ENCODE measurements at places on chromosomes 1 and 21. TPM values are rescaled to one million over a fixed set of nuclear protein-coding genes. Genes with fewer than 3 reads are reported as not detected.

Gene FAM131C
- total RNA-seq, result 5.1 TPM

Gene CCDC185
- not detected for total RNA-seq

Gene RYR2
- total RNA-seq, result 0.05 TPM

DNA sequence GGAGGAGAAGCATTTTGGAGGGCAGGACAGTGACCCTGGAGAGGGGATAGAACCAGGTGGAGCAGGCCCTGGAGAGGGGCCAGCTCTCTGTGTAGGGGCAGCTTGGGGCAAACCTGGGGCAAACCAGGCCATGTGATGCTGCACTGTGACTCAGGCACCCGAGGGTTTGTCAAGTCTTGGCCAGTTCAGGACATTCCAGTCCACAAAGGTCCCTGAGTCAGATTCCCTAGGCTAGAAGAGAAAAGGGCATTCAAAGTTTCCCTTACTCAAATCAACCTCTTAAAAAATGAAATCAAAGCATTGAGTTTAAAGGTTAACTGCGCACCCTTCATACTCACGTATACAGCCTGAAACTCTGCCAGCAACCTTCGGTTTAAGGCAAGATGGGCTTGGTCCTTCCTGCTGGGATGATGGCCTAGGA is 25.2 kb upstream of the PLA2G2C start:
- H3K27ac ChIP-seq, result no peak overlapping the region
- no peak overlapping the region for H3K4me3 ChIP-seq
- no peak for DNase-seq
- H3K27me3 ChIP-seq, result peaks cover 44% of the 10 kb centered on the region

GRCh38 chr1:48677306-48678287 is 99.1 kb downstream of the BEND5 start:
- H3K4me1 ChIP-seq, result no peaks in the 10 kb centered on the region
- peak; percentile 23 for DNase-seq
- no peak overlapping the region for H3K4me3 ChIP-seq
- no peaks in the 10 kb centered on the region for H3K36me3 ChIP-seq
- peaks cover 4% of the 10 kb centered on the region for H3K27me3 ChIP-seq

DNA sequence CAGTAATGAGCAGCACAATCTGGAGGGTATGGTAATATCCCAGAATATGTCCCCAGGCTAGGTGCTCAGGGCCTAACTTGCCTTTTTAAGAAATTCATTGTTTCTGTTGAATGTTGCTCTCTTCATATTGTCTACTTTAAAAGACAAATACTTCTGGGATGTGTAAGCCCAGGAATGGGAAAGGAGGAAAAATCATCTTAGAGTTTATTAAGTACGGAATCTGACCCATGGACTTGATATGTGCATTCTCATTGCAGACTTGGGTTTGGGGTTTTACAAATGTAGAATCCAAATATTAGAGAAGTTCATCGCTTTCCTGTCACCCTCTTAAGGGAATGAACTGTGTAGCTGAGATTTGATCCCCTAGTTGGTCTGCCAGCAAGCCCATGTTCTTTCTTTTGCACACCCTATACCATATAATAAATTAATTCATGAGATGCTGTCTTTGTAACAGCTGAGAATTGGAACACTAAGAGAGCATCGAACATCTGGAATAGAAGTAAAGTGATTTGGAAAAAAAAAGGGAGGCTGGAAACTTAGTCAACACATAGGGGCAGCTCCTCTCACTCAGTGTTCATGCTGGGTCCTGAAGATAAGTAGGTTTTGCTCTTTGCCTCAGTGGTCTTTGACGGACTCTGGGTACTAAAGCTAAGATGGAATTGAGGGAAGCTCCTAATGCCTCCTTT is 235.8 kb upstream of the C1orf105 start:
- H3K4me3 ChIP-seq, result no peak overlapping the region
- H3K27me3 ChIP-seq, result no peaks in the 10 kb centered on the region
- DNase-seq, result no peak
- peaks cover 44% of the 10 kb centered on the region for H3K4me1 ChIP-seq
- no peak overlapping the region for H3K27ac ChIP-seq
- H3K36me3 ChIP-seq, result no peaks in the 10 kb centered on the region

DNA sequence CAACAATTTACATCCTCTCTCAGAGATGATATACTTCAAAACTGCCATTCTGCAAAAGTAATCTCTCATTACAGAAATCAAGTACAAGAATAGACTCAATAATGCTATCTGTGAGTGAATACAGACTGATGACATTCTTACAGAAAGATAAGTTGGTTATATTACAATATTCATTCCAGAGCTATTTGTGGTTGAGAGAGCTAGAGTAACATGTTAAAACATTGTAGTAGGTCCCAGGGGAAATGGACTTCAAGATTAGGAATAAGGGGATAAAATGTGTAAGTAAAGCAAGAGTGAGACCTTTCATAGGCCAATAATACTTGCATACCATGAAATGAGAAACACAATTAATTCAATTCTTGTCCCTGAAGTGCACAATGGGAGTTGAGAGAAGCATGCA is 1.5 kb downstream of the F13B start:
- H3K27me3 ChIP-seq, result peaks cover 7% of the 10 kb centered on the region
- H3K4me3 ChIP-seq, result no peak overlapping the region
- H3K36me3 ChIP-seq, result no peaks in the 10 kb centered on the region

DNA sequence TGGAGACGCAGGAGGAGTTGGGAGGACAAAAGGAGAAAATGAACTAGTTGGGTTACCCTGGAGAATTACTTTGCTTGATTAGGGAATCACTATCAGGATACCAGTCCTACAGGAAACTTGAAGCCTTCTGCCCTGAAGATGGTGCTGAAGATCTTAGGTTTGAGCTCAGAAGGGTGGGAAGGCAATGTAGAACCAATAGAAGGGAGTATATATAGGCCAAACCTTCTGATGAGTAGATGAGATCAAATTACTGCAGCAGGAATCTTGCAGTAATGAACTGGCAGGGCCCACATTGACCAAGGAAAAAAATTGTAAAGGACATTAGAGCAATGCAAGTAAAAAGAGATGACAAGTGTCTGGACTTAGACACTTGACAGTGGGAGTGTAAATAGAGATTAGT is 116.3 kb upstream of the CACYBP start:
- no peak overlapping the region for H3K4me3 ChIP-seq
- no peaks in the 10 kb centered on the region for H3K4me1 ChIP-seq
- peaks cover 7% of the 10 kb centered on the region for H3K36me3 ChIP-seq
- no peak overlapping the region for H3K27ac ChIP-seq
- no peak for DNase-seq
- no peaks in the 10 kb centered on the region for H3K27me3 ChIP-seq

DNA sequence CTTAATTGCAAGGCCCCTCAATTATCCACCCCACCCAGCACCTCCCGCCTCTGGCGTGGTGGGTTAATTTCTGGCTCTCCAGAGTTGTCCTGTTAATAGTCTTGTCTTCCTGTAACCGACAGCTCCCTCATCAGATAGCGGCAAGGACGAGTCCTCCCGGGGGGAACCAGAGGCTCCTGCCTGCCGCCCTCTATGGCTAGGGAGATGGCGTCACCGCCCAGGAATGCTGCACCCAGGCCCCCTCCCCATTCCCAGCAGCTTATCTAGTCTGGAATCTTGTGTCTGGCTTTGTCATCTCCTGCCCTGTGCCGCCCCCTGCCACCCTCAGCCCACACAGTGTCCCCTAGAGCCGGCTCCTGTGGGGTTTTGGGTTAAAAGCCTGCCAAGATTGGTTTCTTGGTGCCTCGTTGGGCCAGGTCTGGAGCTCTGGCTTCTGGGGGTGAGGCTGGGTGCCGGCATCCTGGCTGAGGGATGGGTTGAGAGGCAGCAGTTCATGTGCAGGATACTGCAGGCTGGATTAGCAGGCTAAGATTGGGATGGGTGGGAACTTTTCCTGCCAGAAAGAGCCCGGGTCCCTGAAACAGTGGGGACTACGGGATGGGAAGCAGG is 48.8 kb downstream of the EDN2 start:
- DNase-seq, result no peak
- H3K4me3 ChIP-seq, result no peak overlapping the region
- H3K36me3 ChIP-seq, result no peaks in the 10 kb centered on the region
- H3K4me1 ChIP-seq, result no peaks in the 10 kb centered on the region
- H3K27me3 ChIP-seq, result peaks cover 27% of the 10 kb centered on the region

DNA sequence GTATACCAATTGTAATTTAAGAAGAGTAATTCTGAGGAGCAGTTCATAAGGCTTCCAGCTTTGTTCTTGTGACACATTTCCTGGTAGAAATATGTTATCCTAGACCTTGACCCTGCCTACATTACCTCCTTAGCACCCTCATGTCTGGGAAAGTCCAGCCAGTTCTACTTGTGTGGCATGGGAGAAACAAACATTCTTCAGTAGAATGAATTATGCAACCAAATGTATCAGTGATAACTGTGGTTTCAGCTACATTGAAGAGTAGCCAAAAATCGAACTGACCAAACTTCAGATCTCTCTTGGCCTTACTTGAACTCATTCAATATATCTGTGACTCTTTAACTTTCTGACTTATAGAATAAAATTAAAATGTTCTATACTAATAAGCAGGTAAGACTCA is 308.1 kb upstream of the LYPLAL1 start:
- no peaks in the 10 kb centered on the region for H3K36me3 ChIP-seq
- H3K4me3 ChIP-seq, result no peak overlapping the region
- no peak overlapping the region for H3K27ac ChIP-seq
- DNase-seq, result no peak
- no peaks in the 10 kb centered on the region for H3K27me3 ChIP-seq
- H3K4me1 ChIP-seq, result no peaks in the 10 kb centered on the region

DNA sequence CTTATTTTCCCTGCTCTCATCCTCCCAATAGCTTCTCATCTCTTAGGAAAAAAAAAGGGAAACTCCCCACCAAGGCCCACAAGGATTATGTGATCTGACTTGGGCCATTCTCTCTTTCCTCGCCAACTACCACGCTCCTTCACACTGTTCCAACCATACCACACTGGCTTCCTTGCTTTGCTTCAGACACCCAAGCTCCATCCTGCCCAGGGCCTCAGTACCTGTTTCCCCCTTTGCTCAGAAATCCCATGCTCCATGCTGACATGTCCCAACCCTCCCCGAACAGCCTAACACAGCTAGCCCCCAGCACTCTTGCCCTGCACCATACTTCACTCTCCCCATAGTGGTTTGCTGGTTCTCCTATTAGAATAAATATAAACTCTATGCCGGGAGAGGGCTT is 39.2 kb downstream of the MAB21L3 start:
- peaks cover 18% of the 10 kb centered on the region for H3K27me3 ChIP-seq
- peaks cover 8% of the 10 kb centered on the region for H3K4me1 ChIP-seq
- H3K4me3 ChIP-seq, result no peak overlapping the region

DNA sequence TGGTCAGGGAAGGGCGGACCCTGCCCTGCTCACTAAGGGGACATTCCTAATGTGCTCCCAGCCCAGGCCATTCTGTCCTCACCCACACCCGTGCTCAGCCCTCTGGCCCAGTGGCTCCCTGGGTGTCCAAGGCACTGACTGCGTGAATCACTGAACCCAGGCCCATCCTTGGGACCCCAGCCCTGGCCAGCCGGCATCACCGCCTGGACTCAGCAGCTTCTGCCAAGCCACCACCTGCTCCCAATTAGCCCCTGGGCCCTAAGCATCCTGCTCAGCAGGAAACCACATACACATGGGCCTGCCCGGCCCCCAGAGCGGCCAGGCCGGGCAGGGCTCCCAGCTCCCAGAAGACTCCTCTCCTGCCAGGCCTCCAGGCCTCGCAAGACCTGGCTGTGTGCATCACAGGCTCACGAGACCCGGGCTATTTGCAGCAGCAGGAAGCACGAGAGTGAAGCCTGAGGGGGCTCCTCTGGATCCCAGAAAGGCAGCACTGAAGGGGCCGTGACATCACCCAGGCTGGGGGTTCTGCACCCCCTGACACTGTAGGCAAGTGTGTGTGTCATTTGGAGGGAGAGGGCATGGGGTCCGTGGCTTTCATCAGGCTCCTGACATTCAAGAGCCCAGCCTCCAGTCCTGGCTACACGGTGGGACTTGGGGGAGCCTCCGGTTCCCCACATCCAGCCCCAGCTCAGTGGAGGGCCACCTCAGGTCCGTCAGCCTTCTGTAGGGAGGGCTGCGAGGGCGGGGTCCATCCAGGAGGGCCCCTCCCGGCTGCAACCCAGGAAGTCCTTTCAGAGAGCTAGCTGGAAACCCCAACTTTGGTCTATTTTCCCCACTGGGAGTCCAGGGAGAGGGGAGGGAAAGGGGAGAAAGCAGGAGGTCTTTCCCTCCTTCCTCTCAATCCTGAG is 1.6 kb downstream of the MFAP2 start:
- no peak overlapping the region for H3K4me3 ChIP-seq
- peaks cover 6% of the 10 kb centered on the region for H3K4me1 ChIP-seq
- H3K36me3 ChIP-seq, result no peaks in the 10 kb centered on the region
- no peak overlapping the region for H3K27ac ChIP-seq
- no peak for DNase-seq

DNA sequence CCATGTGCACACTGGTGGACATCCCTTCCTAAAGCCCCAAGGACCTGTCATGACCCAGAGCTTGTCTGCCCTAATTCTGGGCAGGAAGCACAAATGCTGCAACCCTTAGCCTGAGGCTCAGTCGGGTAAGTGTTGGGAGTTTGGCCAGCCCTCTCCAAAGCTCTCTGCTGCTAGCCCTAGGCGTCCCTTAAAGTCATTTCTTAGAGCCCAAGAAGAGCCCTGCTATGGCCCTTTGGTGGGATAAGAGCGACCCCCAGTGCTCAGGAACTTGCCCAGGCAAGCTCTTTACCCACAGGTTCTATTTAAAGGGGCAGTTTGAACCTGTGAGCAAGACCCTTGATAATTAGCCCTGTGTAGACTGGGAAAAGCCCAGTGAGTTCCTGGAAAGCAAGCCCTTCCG is 356.8 kb downstream of the RRAGC start:
- H3K27ac ChIP-seq, result no peak overlapping the region
- H3K4me3 ChIP-seq, result no peak overlapping the region
- H3K27me3 ChIP-seq, result peaks cover 52% of the 10 kb centered on the region
- no peaks in the 10 kb centered on the region for H3K36me3 ChIP-seq
- no peaks in the 10 kb centered on the region for H3K4me1 ChIP-seq
